Stimulated activated CD8-positive, alpha-beta memory T cell treated with anti-CD3 and anti-CD28 coated beads, Interleukin-7, amount 100 ng/mL, for 1 hour (primary cell): ENCODE measurements at places on chromosomes 2 and 18.

DNA sequence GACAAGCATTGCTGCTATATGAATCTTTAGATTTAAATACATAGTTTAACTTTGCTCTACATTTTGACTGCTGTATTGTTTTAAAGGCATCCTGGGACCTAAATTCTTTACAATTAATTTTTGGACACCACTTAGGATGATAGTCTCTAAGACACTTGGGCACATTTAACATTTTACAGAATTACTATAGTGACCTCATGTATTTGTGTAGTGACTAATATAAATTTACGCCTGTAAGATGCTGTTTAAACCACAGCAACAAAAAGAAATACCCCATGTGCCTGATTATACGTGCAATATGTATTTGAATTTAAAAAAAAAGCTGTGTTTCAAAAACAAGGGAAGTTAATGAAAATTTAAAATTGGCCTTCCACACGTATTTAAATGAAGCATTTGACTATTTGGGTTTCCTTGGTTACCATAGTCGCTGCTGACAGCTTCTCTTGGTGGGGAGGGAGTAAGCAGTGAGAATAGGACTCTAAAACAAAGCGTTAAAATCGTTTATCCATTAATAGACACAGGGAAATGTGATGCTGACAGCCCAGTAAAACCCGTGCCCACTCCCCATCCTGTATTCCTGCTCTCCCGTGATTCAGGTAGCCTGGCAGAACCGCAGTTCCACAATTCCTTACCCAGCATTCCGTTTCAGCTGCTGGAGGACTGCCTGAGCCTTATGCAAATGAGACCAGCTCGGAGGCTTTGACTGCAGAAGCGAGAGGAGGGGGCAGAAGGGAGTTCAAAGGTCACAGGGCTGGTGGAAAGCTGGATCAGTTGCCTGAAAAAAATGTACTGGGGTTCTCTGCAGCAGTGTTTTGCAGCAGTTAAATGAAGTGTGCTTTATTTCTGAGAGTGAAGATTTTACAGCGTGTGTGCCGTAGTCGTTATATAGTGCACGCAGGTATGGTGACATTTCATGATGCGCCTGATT lies 104.3 kb downstream of the CSRNP3 start:
- no peak for DNase-seq

GRCh38 chr2:72210470-72210869 lies 62.8 kb upstream of the CYP26B1 start:
- no peak for DNase-seq

GRCh38 chr18:76258209-76258608 lies 236.8 kb downstream of the ZNF516 start:
- no peak for DNase-seq

DNA sequence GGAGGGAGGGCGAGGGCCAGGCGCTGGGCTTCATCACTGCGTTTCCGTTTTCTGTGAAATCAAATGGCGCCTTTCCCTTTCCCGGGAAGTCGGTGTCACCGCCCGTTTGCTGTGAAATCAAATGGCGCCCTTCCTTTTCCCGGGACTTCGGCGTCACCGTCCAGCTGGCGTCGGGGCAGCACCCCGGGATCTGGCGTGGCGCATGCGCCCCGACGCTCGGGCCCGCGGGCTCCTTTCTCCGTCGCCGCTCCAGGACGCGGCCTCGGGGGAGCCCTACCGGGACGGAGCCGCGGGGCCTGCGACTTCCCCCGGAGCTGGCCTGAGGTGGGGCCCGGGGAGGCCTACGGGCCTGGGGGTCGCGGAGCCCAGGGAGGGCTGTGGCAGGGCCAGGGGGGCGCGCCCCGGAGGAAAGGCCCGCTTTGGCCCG lies at the start of gene FAM228A:
Gene FAM228A, plus strand, starts transcription at position 203 of the 427 bp plus-strand sequence. CDS start 428 bp downstream, outside the sequence.
- no peak for DNase-seq

- DNase-seq: no peak
Measured at GRCh38 chr2:230541934-230542380, 126.0 kb downstream of the SP100 start.

DNA sequence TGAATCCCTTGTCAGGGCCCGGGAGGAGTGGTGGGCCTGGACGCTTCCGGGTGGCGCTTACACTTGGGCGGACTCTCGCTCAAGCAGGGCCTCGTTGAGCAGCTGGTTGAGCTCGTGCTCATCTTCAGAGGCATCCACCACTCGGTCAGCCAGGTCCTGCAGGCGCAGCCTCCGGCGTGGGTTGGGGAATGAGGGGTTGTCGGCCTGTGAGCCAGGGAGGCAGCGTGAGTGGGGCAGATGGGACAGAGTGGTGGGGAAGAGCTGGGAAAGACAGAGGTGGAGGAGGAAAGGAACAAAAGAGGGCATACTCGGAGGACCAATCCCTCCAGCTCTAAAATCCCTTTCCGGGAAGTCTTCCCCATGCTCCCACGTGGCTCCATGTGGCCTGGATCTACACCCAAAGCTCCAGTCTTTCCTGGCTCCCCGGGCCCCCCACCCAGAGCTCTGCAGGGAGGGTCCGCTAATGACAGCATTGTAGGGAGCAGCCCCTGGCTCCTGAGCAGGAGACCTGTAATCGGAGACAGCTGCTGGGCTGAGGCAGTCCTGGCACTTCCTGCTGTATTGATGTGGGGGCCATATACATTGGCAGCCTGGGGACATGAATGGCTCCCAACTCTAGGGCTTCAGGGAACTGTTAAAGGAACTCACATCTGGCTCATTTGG lies 41.6 kb downstream of the CENPO start:
- no peak for DNase-seq

DNA sequence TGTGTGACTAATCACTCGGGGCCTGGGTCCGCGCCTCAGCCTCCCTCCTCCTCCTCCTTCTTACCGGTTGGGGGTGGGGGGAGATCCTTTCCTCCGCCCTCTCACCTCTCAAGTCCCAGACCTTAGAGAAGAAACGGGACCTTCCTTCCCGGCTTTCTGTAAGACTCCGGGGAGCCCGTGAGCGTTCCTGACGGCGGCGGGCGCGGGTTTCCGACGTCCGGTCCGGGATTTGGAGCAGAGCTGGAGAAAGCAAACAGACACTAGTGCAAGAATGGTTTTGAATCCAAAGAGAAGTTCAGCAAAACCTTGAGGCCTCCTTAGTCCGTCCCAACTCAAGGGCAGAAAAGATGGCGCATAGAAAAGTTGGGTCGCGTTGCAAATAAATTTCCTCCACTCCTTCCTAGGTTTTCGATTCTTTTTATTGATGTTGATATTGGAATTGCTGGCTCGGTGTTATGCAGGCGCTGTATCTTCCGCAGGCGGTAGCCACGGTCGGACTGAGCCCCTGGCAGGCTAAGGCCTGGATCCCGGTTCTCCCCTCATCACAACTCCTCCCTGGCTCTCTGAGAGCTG lies 2.0 kb downstream of the DLX1 start:
- DNase-seq: no peak

- DNase-seq: no peak
Measured at GRCh38 chr18:59697236-59697932, at the start of gene CCBE1. CCBE1 (minus strand) TSS chr18:59697423.

DNA sequence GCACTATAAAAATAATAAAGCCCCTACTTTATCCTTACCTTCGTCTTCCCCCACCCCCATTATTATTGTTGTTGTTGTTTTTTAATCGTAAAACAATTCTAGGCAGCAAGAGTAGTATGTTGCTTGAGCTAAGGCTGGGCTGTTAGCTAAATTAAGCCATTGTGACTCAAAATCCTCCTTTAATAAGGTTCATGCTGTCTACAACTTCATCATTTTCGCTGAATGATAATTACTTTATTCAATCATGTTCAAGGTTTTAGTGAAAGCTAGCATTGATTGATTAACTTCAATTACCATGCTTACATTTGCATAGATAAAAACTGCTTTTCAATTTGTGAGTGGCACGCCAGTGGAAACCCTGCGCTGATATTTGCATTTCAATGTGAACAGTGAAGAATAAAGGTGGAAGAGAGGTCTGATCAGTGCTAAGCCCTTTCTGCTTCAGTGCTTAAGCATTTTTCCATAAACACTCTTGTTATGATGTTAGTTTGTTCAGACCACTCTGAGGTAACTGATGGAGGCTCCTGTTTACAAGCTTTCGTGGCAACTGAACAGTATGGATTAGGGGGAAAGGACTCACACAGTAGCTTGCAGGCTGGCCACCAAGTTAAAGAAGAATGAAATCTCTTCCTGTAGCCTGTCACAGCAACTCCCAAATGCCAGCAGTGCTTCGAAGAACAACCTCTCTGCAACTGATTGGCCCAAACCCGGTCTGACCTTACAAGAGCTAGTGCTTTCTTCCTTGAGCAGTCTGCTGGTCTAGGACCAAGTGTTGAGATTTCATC lies 156.8 kb downstream of the GPD2 start:
- no peak for DNase-seq

DNA sequence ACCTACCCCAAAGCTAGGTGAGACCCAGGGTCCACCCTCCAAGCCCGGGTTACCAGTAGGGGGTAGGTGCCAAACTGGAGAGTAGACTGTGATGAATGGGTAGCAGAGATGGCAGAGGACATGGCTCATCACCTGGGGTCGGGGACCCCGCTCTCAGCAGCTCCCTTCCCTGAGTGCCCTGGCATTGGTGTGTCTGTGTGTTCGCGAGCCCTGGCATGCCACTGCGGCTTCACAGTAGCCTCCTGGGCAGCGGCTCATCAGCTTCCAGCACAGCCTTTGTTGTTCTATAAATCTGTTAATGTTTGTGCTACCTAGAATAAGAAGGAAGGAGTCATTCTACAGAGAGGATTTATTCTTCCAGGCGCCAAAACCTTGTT lies 62.6 kb upstream of the ALPP start:
- no peak for DNase-seq

GRCh38 chr18:54877076-54877475 lies 48.8 kb downstream of the RAB27B start:
- no peak for DNase-seq

DNA sequence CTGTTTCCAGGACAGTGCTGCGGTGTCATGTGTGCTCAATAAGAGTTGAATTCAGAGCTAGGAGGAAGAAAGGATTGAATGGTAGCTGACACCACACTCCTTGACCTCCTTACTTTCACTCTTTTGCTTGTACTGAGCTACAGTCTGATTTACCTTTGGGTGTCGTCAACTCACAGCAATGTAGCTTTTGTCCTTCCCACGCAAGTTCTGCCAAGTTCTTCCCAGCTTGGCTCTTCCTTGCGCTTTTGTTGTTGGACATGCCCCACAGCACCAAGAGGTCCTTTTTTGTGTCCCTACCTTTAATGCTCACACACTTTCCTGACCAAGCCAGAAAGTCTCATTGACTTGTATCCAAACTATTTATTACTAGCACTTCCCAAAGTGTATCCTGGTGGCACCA lies 38.3 kb upstream of the ITGB6 start:
- no peak for DNase-seq

- DNase-seq: no peak
Measured at GRCh38 chr2:44949329-44950151, 8.0 kb downstream of the SIX3 start.

DNA sequence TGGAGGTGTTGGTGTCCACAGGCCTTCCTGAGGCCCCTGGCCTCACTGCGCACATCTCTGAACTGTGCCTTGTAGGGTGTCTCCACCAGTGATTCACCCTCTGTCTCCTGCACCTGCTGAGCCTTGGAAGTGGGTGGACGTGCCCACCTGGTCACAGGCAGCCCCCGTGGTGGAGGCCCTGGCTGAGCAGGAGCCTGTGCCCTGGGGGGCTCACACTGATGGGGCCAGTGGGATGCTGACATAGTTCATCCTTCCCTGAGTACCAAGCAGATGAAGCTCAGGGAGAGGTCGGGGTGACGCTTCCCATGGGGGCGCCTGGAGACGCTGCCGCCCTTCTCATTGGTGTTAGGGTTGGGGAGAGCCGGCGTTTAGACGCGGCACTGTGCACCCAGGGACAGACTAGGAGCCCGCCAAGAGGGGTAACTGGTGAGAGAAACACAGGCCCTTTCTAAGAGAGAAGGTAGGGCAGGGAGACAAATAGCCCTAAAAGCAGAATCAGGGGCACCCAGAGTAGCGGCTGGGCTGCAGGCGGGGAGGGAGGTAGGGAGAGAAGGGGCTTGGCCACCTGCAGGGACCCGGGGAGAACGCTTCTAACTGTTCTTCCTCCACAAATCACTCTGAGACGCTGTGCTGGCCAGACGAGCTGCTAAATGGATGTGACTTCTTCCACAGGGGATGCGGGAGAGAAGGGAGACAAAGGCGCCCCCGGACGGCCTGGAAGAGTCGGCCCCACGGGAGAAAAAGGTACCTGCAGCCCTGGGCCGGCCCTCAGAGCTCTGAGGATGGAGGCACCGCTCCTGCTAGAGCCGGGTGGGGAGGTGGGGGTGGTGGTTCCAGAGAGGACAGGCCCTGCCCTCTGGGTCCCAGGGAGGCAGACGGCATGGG lies 18.0 kb downstream of the COLEC11 start:
- no peak for DNase-seq

DNA sequence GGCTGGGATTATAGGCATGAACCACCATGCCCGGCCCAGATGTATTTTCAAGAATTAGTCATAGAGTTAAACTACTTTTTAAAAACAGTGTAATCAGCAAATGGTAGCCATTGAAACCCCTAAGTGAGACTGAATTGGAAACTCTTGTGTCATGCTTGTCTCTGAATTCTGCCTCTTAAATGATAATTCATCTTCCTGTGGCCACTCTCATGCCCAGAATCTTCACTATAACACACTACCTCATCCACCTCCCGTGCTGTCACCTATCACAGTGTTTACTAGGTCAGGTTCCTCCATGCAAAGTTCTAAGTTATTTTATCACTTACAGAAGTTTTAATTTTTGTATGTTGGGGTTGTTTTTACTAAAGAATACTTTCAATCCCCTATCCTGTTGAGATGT lies 197.5 kb downstream of the PHLPP1 start:
- DNase-seq: no peak

DNA sequence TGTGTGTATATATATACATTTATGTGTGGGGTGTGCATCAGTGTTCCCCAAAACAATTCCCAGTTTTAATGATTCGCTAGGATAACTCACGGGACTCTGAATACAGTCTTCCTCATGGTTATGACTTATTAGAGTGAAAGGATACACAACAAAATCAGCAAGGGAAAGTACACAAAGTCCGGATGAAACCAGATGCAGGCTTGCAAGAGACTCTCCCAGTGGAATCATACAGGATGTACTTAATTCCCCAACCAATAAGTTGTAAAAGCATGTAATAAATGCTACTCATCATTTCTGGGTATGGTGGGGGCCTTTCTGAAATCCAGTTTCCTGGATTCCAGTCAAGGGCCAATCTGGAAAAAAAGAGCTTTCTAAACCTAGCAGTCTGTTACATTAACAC lies 654.1 kb upstream of the SYT4 start:
- no peak for DNase-seq

DNA sequence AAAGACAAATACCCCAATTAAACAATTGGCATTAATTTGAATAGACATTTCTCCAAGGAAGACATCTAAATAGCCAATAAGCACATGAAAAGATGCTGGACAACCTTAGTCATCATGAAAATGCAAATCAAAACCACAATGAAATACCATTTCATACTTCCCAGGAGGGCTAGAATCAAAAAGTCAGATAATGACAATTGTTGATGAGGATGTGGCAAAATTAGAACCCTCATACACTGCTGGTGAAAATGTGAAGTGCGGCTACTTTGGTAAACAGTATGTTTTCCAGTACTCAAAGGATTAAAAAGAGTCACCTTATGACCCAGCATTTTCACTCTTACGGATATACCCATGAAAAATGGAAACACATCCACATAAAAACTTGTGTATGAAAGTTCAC lies 91.6 kb downstream of the FIGN start:
- DNase-seq: no peak

- no peak for DNase-seq
Measured at GRCh38 chr2:239932881-239933735, 92.0 kb downstream of the NDUFA10 start.

GRCh38 chr2:207635468-207636200 lies 10.4 kb upstream of the METTL21A start:
- DNase-seq: no peak

GRCh38 chr18:27685807-27686412 lies 491.0 kb downstream of the CDH2 start:
- DNase-seq: no peak
